Activated CD8-positive, alpha-beta memory T cell treated with anti-CD3 and anti-CD28 coated beads, Interleukin-2, amount 10 ng/mL, durations not matched to agents 7 days and 5 days (primary cell): ENCODE measurements at places on chromosomes 11 and 22.

GRCh38 chr22:39293766-39294368, 25.6 kb downstream of the RPL3 start:
- H3K36me3 ChIP-seq, result no peaks in the 10 kb centered on the region
- no peak overlapping the region for H3K27ac ChIP-seq
- no peak overlapping the region for H3K4me3 ChIP-seq
- DNase-seq, result no peak

GRCh38 chr11:25988178-25988577, 343.8 kb upstream of the ANO3 start:
- no peaks in the 10 kb centered on the region for H3K4me1 ChIP-seq
- no peak for DNase-seq
- H3K36me3 ChIP-seq, result no peaks in the 10 kb centered on the region
- H3K27ac ChIP-seq, result no peak overlapping the region

GRCh38 chr11:65793625-65794400, 7.0 kb downstream of the OVOL1 start:
- no peak for DNase-seq
- no peak overlapping the region for H3K4me3 ChIP-seq
- H3K4me1 ChIP-seq, result peaks cover 19% of the 10 kb centered on the region
- H3K36me3 ChIP-seq, result no peaks in the 10 kb centered on the region
- peaks cover 24% of the 10 kb centered on the region for H3K27me3 ChIP-seq

- H3K27me3 ChIP-seq, result peaks cover 98% of the 10 kb centered on the region
- peaks cover 7% of the 10 kb centered on the region for H3K4me1 ChIP-seq
- no peak overlapping the region for H3K27ac ChIP-seq
- DNase-seq, result no peak
- no peaks in the 10 kb centered on the region for H3K36me3 ChIP-seq
Measured at GRCh38 chr11:44316659-44317240, 6.8 kb upstream of the ALX4 start.

DNA sequence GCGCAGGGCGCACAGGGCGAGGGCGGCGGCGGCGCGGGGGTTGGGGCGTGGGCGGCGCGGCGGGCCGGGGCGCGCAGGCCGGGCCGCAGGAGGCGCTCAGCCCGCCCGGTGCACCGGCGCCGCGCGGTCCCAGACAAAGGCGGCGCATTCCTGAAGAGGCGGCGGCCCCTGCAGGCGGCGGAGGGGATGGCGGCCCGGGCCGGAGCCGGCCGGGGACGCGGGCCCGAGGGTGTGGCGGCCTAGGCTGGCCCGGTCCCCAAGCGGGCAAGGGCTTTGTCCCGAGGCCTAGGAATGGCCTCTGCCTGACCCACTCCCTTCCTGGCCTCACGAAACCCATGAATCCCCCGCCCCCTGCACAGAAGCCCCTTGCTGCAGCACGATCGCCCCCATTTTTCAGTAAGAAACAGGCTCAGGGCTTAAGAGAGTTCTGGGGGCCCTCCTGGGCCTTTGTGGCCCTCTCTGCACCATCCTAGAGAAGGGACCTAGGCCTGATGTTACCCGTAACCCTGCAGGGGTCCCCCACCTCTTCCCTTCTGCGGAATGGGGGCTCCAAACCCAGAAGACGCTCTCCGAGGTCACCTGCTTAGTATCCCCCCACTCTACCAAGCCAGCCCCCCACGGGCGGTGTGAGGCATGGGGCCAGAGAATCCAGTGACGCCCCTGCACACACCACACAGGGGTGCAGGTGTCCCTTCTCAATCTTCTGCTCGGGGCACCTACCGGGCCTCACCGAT, at the start of gene RTN4R:
Gene RTN4R, minus strand, starts transcription at position 40 of the 734 bp plus-strand sequence. CDS start 226 bp downstream, outside the sequence.
- no peaks in the 10 kb centered on the region for H3K36me3 ChIP-seq
- H3K27ac ChIP-seq, result no peak within 1 kb of the TSS
- peaks cover 8% of the 10 kb centered on the region for H3K27me3 ChIP-seq
- no peak within 1 kb of the TSS for H3K4me3 ChIP-seq
- peak; percentile 68 for DNase-seq

GRCh38 chr11:27398400-27398770, 35.4 kb upstream of the CCDC34 start:
- no peak for DNase-seq
- no peaks in the 10 kb centered on the region for H3K36me3 ChIP-seq
- peaks cover 3% of the 10 kb centered on the region for H3K4me1 ChIP-seq

DNA sequence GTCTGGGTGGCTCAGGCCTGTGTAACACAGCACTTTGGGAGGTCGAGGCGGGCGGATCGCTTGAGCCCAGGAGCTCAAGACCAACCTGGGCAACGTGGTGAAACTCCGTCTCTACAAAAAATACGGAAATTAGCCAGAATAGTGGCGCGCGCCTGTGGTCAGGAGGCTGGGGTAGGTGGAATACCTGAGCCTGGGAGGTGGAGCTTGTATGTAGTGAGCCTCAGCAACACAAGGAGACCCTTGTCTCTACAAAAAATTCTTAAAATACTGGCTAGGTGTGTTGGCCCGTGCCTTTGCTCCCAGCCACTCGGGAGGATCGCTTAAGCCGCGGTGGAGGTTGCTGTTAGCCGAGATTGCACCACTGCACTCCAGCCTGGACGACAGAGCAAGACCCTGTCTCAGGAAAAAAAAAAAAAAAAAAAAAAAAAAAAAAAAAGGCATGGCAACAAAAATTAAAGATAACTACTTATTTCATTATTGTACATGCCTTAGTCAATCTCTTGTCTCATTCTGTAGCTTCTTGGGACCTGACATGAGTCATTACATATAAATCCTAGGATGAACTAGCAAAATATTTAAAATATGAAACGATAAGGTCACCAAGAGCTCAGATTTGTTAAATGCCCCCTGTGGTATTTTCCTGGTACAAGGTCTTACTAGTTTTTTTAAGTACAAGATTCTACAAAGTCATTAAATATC, 1.1 kb downstream of the TAF1D start:
- H3K4me3 ChIP-seq, result peak overlapping the region; percentile 95
- DNase-seq, result peak; percentile 55
- H3K27me3 ChIP-seq, result no peaks in the 10 kb centered on the region
- peaks cover 58% of the 10 kb centered on the region for H3K36me3 ChIP-seq

DNA sequence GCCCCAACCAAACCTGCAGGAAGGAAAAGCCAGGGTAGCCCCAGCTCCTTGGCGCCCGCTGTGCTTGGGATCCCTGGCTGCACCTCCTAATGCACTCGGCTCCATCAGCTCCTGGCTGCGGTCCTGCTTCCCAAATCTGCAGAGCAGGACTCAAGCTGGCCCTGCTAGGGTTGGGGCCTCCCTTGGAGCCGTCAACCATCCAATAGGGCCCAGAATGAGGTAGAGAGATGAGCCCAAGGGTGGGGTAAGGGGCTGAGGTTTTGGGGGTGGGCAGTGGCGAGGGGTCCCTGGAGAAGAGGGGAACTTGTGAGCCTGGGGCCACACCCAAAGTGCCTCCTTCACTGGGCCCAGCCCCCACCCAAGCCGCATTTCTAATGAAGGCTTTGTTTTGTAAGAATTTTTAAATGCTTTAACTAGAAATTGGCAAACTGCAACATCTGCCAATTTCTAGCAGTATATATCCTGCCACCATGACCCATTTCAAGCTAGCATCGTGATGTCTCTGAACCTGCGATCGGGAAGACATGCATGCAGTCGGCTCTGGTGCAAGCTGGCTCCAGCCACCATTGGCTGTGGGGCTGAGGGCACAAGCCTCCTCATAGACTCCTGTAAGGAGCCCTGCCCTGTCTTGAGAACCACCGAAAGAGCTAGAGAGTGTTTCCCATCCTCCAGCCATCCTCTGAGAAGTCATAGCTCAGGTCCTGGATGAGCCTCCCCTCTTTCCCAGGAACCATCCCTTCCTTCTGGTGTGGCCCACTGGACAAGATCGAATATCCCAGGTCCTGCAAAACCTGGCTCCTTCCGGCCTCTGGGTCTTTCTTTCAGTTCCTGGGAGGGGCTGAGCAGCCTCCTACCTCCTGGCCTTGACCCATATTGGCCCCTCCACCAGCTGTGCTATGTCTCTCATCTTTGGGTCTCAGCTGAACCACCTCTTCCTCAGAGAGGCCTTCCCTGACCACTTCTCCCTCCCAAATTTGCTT, 15.5 kb downstream of the C1QTNF6 start:
- H3K4me1 ChIP-seq, result peaks cover 39% of the 10 kb centered on the region
- no peak overlapping the region for H3K27ac ChIP-seq
- no peaks in the 10 kb centered on the region for H3K27me3 ChIP-seq
- DNase-seq, result no peak
- H3K4me3 ChIP-seq, result no peak overlapping the region
- H3K36me3 ChIP-seq, result peaks cover 28% of the 10 kb centered on the region

DNA sequence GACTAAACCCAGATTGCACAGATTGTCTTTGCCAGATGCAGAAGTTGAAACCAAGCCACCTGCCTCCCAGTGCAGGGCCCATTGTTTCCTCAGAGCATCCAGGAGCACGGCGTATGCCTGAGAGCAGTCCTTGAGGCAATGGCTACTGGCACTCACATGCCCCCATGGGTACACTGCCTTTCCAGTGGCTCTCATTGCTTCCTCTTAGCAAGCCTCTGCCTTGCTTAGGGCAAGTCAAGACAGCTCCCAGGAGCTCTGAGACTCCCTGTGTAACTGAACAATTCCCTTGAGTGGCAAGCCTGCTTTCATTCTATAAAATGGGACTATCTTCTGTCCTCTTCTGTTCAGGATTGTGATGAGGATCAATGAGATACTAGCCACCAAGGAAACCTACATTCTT, 4.1 kb downstream of the SYTL2 start:
- no peak overlapping the region for H3K4me3 ChIP-seq
- no peaks in the 10 kb centered on the region for H3K27me3 ChIP-seq
- no peak for DNase-seq
- no peak overlapping the region for H3K27ac ChIP-seq
- peaks cover 11% of the 10 kb centered on the region for H3K36me3 ChIP-seq
- peaks cover 28% of the 10 kb centered on the region for H3K4me1 ChIP-seq
